RPMI8226 (cell line): ENCODE measurements at places on chromosomes 2 and 18.

- DNase-seq, result no peak
These were observed 538.0 kb downstream of the SLC4A3 start for GRCh38 chr2:220165401-220165800.

DNA sequence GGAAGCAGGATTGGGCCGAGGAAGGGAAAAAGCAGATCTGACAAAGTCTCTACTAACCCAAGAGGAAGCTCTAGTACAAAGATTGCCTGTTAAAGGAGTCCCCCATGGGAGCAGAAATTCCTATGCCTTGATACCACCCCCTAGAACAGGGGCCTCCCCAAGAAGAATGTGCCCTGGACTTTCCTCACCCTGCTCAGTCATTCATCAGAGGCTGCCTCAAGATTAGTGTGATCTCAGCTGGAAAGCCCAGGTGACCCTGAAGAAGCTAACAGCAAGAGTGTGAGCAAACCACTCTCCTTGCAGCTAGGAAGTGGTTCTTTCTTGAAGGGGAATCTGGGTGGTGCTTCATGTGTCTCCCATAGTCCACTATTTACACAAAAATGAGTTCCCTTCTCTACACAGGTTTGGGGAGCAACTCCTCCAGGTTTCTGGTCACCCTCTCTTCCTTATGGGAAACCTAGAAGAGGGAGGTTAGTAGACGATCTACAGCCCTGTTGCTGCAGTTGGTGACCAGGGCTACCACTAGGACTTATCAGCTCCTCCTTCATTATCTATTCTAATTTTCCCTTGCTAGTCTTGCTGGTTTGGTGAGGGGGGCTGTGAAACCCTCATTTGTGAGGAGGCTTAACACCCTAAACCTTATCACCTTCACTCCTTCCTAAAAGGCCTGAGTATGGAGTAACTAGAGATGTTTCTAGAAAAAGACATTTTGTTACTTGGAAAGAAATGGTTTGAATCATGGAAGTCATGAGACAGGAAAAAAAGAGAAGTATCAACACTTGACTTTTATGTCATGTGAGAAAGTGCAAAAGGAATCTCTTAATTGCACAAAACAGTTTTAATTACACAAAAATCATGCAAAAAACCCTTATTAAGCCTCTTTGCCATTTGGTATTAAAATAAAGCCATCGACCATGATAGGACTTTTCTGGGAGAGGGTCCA lies 2.9 kb upstream of the WDR7 start:
- DNase-seq, result no peak

DNA sequence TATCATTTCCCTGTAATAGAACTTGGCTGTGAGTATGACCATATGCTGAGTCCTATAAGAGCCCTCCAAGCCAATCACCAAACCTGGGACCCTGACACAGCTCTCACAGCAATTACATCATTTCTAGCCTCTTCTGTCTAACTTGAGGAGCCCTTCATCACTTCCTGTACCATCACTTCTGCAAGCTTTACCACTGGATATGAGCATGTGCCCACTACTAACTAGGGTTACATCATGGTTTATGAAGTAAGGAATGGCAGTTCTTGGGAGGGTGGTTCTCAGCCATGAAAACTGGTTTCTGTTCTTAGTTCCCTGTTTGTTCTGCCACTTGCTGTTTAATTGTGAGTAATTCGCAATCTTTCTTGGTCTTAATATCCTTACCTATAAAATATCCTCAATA lies 31.0 kb upstream of the EPB41L3 start:
- no peak for DNase-seq

- no peak for DNase-seq
These were observed 443.3 kb downstream of the SOCS6 start for GRCh38 chr18:70732188-70732587.

- no peak for DNase-seq
These were observed 21.3 kb downstream of the SLC66A2 start for GRCh38 chr18:79930020-79930642.

DNA sequence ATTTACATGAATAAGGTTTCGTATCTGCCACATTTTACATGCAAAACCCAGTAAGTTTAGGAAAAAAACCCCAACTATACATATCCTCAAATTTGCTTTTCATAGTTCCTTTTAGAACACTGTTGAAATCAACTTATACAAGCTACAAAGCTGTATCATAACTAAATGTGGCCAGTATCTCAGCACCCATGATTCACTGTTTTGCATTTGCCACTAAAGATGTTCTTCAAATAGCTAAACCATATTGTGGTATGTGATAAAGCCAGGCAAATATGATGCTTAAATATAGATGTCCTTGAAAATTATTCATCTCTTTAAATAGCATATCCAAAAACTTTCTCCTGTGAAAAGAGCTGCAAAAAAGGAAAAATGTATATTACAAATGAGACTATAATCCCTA lies 29.9 kb downstream of the ROCK2 start:
- no peak for DNase-seq

GRCh38 chr2:39181297-39181696 lies 60.4 kb upstream of the SOS1 start:
- no peak for DNase-seq

DNA sequence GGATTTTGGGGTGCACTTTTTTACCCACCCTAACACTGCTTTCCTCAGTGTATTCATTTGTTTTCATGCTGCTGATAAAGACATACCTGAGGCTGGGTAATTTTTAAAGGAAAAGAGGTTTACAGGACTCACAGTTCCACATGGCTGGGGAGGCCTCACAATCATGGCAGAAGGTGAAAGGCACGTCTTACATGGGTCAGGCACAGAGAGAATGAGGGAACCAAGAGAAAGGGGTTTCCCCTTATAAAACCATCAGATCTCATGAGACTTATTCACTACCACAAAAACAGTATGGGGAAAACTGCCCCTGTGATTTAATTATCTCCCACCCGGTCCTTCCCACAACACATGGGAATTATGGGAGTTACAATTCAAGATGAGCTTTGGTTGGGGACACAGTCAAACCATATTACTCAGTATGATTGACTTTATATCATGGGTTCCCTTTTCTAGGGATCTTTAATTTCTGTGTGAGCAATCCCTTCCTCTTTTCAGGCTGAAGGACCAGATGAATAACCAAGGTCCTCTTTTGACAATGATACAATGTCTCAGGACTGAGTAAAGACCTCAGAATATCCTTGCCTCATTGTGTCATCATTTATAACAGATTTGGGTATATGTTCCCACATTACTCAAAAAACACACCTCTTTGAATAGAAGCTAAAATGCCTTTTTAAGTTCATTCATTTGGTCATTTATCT lies 100.1 kb upstream of the TRIB2 start:
- DNase-seq, result no peak

- no peak for DNase-seq
These were observed 98.1 kb downstream of the RTP5 start for GRCh38 chr2:241967467-241968144.

DNA sequence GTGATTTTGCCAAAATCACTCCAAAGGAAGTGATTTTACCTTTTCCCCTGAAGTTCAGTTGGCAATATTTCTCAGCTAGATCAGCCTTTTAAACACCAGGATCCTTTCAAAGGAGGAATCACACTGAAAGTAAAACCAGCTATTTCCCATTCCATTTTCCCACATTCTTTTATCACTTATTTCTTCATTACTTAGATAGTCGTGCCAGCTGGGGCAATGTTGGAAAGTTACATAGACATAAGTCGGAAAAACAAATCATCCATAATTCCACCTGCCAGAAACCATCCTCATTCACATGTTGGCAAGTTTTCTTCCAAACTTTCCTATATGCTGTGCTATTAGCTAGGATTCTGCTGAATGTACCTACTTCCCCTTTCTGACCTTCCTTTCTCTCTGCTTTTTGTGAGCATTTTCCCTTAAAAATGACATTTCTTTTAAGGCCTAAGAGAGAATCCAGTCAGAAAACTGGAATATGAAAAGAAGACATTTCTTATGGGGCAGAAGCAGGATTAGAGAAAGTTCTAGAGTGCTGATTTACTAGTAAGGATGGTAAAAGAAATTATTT lies 170.0 kb upstream of the STK17B start:
- no peak for DNase-seq

- DNase-seq, result no peak
These were observed 35.7 kb downstream of the POMC start for GRCh38 chr2:25132693-25133092.

DNA sequence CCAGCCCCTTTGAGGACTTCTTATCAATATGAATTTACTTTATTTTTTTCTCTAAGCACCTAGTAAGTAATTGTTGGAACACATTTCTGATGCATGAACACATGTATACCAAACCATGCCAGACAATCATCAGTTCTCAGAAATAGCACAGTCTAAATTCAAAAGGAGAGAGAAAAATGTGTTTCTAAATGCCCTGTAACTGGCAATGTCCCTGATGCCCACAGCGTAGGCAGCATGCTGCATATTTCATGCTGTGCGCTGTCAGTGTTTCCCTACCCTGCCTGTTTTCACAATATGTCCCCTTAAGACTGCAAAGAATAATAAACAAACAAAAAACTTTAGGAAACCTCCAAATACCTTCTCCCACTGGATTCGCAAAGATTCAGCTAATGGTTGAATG lies 881.0 kb upstream of the CHAC2 start:
- DNase-seq, result no peak

DNA sequence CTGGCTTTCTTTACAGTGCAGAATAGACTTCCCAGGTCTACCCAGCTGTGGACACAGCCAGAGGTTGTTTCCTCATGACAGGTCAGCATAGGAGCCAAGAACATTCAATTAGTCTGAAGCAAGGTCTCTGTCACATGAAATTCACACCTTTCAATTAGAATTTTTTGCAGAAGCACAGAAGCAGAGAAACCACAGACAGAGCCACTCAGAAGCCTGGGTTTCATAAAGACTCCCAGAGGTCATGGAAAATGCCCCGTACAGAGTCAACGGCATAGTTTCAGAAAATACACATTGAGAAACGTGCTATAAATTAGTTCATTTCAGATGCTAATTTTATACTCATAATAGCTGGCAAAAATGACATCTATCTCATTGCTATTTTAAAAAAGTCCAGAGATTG lies 87.0 kb upstream of the TMEM200C start:
- DNase-seq, result peak; percentile 20

DNA sequence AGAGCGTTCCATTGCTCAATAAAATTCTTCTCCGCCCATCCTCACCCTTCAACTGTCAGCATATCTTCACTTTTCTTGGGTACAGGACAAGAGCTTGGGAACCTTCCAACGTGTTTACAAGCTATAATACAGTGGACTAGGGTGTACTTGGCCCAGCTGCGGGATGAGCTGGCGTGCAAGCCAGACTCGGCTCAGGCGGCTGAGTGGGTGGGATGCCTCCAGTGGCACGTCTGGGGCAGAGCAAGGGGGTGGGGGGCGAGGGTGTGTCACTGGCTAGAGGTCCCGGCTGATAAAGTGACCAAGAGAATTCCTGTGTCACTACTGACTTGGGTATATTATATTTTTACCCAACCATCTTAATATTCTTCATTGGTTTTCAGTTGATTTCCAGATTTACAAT lies 179.7 kb downstream of the EVA1A start:
- DNase-seq, result no peak

DNA sequence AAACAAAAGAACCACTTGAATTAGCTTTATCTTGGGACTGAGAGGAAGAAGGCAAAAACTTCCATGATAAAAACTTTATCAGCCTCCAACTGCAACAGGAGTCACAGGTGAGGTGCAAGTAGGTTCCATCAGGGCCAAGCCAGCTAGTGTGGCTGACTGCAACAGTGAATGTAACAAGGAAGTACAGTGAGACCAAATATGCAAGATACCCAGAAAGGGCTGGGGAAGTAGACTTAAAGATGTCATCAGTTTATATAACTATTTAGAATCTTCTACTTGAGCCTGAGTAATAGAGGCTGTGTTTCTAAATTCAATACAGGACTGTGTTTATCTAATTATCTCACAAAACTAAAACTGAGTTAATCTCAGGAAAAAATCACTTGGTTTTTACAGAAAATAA lies 14.8 kb downstream of the PLEKHM3 start:
- no peak for DNase-seq

DNA sequence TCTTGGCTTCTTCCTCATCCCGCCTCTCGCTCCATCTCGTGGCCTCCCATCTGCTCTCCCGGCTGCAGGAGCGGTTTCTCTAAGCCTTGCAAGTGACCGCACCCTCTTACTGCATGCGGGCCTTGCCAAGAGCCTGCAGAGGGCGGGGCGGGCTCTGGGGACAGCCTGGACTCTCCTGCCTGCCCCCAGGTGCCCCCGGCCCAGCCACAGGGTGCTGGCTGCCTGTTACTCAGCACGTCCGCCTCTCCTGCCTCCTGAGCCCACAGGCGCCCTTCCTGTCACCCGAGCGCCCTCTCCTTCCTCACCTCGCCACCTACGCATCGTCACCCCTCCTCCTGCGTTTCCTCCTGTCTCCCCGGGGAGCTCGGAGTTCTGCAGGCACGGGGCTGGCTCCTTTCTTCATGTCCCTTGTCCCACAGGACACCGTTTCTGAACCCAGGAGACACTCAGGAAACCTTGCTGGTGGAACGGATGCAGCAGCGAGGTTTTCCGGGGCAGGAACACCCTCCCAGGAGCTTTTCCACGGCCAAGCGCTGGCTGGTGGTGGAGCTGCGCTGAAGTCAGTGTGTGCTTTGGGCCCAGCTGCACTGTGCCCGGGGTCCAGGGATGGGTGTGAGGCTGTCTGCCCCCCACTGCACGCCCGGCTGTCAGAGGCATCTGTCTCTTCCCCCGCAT lies 28.5 kb downstream of the HPCAL1 start:
- no peak for DNase-seq

GRCh38 chr2:121501031-121501430 lies 29.6 kb upstream of the RNU4ATAC start:
- DNase-seq, result no peak

GRCh38 chr18:46069524-46069923 lies 2.5 kb downstream of the PSTPIP2 start:
- DNase-seq, result no peak

- DNase-seq, result no peak
These were observed 7.0 kb downstream of the XIRP2 start for GRCh38 chr2:166895243-166895642.

- DNase-seq, result no peak
These were observed 33.7 kb downstream of the MREG start for GRCh38 chr2:215979620-215980019.

DNA sequence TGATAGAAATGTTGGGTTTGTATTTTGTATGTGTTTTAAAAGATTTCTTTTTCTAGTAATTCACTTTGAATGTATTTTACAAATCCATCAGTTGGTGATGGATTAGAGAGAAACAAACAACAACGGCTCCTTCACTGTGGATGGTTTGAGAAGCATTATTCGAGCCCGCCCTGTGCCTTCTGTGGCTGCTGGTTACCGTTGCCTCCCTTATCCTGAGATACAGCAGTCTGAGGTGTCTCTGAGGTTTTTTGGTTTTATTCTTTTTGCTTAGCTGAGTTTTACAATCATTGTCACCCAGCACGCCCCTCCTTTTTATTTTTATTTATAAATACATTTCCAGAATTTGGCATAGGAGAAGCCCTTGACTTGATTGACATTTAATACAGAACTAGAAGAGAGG lies 168.3 kb downstream of the BABAM2 start:
- no peak for DNase-seq
